Activated T-helper 9 cell treated with anti-CD3 and anti-CD28 coated beads, Interleukin-2, amount 50 U/mL, for 16 hours (primary cell): ENCODE measurements at places on chromosomes 1 and 21.

- DNase-seq = no peak
Observed at GRCh38 chr1:14350197-14350596, 248.3 kb upstream of the KAZN start.

DNA sequence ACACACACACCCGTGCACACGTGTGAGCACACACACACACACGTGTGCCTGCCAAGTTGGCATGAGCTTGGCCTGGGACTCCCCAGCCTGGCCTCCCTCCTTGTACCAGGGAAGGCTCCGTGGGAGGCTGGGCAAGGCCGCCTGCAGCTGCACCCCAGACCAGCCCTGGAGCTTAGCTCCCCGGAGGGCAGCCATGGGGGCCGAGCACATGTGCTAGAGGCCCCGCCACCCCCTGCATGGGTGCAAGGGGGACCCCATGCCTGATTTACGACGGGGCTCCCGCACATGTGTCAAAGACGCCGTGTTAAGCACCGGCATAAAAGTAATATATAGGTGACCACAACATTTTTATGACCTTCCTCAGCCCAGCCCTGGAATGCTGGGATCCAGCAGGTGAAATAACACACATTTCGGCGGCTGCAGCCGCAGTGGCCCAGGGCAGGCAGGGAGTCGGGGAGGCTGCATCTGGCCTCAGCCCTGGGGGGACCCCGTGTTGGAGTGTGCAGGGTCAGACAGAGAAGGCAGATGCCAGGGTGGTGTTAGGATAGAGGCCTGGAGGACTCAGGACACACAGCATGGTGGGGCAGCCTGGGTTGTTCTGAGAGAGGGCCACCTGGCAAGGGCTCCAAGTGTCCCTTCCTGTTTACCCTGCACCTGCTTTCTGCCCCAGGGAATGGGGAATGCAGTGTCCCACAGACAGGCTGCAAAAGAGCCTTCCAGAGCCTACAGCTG lies 56.3 kb downstream of the WNT9A start:
- no peak for DNase-seq

DNA sequence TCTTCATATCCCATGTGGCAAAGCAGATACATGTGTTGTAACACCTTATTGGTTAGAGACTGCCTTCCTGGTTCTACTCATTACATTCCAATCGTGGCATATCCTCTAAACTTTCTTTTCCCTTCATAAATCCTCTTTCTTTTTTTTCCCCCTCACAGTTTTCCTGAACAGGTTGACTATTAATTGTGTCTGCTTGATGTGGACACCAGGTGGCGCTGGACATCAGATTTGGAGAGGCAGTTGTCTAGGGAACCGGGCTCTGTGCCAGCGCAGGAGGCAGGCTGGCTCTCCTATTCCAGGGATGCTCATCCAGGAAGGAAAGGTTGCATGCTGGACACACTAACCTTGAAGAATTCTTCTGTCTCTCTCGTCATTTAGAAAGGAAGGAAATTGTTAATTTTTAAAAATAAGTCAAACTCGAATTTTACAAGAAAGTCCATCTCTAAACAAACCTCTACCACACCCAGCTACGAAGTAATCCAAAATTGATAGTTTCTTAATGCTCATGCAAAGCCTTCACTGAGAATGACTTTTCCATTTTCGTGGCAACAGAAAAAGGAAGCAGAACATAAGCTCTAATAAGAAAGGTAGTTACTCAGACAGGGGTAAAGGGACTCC lies 59.4 kb upstream of the ASB17 start:
- DNase-seq = peak; percentile 26

GRCh38 chr1:23330846-23331245 lies 13.2 kb downstream of the HNRNPR start:
- no peak for DNase-seq

DNA sequence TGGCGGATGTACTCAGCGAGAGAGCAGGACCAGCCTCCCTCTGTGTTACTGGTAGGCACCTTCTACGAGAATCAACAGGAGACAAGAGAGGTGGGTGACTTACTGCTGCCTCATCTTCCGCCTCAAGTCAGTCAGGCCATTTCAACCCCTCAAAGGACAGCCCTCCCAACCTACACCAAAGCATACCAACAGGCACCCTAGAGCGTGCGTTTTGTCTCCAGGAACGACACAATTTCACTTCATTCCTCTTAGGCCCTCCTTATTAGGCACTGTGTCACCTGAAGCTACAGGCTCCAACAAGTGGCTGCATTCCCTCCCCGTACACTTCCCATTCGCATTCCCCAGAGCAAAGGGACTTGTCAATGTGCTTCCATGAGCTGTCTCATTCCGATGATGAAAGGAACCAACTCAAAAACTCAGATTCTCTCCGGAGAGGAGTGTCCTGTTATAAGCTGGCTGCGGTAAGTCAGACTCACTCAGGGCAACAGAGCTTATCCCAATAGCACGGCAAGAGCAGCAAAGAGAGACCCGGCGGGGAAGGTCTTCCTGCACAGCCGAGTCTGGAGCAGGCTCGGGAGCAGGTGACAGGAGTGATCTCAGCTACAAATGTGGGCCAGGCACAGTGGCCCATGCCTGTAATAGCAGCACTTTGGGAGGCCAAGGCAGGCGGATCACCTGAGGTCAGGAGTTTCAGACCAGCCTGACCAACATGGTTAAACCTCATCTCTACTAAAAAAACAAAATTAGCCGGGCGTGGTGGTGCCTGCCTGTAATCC lies 120.6 kb upstream of the IFFO2 start:
- no peak for DNase-seq

GRCh38 chr1:154948079-154948478 lies 7.8 kb downstream of the PBXIP1 start:
- no peak for DNase-seq

GRCh38 chr1:216456682-216457081 lies 33.4 kb upstream of the USH2A start:
- DNase-seq = no peak

- no peak for DNase-seq
Observed at GRCh38 chr1:210482945-210483617, 154.4 kb downstream of the HHAT start.

- DNase-seq = no peak
Observed at GRCh38 chr1:59279645-59280044, 17.2 kb upstream of the FGGY start.

DNA sequence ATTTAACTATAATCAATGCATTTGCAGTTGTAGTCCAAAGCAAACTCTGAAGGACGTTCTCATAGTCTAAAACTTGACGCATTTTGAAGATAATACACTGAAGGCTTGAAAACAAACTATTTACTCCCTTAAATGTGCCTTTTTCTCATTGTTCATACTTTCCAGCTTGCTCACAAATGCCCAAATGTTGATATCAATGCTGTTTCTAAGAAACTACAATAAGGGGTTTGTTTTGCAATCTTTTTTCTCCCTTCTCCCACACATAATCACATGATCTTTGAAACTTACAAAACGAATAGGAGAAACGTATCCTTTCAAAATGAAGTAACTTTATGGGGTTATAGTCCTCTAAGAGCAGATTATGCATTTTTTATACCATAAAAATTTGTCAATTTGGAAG lies 508.7 kb downstream of the DPYD start:
- DNase-seq = no peak

DNA sequence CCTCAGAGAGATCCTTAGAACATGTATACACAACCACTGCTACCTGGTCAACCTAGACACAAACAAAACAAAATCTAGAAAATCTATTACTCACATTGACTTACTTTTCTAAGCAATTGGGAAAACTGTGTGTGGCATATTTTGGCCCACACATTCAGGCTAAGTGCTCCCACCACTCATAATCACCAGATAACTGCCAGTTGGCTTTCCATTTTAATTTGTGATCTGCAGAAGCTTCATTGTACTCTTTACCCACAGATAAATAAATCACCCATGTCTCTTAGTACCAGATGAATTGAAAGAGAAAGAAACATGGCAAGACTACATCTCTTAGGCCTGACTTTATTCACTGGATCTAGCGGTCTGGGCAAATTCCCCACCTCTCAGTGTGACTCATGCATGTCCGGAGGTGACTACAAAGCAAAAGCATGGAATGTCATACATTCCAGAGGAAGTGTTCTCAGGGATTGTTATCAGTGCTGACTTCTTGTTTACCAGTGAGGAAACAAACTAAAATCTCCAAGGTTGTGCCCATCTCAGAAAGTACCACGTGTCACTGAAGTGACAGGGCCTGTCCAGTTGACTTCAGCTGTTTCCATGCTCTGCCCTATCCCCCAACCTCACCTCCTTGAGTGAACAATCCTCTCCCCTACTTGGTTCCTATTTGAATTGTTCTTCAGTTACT lies 52.4 kb upstream of the BCL10 start:
- DNase-seq = no peak

- DNase-seq = no peak
Observed at GRCh38 chr21:43940329-43941050, 71.6 kb upstream of the TRAPPC10 start.

DNA sequence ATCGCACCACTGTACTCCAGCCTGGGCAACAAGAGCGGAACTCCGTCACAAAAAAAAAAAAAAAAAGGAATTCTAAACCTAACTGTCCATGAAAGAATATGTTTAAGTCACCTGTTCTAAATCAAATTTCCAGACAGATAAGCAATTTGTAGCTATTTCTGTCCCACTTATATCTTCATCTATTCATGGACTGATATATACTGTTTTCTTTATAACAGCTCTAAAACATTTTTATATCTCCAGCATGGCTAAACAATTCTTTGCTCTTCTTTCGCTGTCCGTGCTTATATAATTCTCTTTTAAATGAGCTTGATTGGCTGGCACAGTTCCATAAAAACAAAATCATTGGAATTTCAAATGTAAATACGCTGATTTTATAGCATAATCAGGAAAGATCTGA lies 30.5 kb downstream of the BRWD1 start:
- DNase-seq = no peak

- no peak for DNase-seq
Observed at GRCh38 chr1:6483017-6483760, 8.3 kb downstream of the PLEKHG5 start.

GRCh38 chr1:240394353-240394752 lies 217.6 kb downstream of the GREM2 start:
- DNase-seq = no peak

DNA sequence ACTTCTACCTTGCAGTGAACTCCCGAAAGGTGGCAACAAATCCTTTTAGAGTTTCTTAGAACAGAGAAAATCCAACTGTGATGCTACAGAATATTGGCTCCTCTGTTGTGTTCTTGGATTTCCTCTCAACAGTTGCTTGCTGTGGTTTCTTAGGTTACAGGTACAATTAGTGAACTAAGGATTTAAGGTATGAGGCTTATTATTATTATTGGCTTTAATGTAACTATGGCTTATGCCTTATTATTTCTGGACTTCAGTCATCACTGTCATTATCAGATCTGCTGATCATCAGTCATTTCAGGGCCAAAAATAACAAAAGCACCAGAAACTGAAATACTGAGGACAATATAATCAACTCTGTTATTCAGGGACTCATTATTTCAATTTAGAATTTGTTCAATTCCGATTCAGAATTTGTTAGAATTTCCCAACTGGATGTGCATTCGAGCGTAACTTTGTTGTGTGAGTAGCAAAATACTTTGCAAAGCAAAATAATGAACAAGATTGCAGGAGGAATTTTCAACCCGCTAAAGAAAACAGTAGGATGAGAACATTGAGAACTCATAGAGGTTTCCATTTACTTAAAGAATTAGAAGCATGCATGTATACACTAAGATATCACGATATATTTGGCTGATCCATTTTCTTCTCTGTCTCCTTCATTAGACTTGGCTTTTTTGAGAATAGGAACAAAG lies 65.5 kb upstream of the AK4 start:
- no peak for DNase-seq

- no peak for DNase-seq
Observed at GRCh38 chr1:35180776-35181374, 12.1 kb downstream of the SFPQ start.

DNA sequence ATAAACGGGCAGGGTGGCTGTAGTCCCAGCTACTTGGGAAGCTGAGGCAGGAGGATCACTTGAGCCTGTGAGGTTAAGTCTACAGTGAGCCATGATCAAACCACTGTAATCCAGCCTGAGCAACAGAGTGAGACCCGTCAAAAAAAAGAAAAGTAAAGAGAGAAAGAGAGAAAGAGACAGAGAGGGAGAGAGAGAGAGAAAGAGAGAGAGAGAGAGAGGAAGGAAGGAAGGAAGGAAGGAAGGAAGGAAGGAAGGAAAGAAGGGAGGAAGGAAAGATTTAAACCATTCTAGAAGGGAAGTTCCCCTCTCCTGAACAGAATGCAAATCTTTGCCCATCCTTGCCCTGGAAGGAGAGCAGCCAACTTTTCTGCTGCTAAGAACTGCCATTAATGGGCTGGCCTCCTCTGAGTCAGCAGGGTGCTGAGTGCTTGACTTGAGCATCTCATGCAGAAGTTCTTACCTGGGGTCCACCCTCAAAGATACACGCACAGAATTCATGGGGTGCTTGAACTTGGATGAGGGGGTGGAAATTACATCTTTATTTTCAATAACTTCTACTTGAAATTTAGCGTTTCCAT lies 24.5 kb upstream of the TARDBP start:
- no peak for DNase-seq

GRCh38 chr1:151196292-151196800 lies 2.0 kb upstream of the PIP5K1A start:
- DNase-seq = no peak

- no peak for DNase-seq
Observed at GRCh38 chr1:24566236-24566867, 10.5 kb downstream of the NCMAP start.

- no peak for DNase-seq
Observed at GRCh38 chr1:2324553-2325366, 66.6 kb downstream of the MORN1 start.

DNA sequence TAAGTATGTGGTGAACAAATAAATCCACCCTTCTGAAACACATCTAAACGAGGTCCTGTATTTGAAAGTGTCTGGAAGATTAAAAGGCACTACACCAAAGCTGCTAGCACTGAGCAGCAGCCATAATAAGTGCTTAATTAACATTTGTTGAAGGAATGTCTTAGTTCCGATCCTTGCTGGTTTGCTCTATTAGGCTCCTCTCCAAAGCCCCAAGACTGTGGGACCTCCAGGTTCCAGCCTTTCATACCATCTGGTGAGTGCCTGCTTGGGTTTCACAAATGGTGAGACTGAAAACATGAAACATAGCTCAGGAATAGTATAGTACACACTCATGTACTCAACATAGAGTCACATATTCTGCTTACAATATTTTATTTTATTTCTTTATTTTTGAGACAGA lies 640 bp upstream of the CYP2J2 start:
- no peak for DNase-seq

DNA sequence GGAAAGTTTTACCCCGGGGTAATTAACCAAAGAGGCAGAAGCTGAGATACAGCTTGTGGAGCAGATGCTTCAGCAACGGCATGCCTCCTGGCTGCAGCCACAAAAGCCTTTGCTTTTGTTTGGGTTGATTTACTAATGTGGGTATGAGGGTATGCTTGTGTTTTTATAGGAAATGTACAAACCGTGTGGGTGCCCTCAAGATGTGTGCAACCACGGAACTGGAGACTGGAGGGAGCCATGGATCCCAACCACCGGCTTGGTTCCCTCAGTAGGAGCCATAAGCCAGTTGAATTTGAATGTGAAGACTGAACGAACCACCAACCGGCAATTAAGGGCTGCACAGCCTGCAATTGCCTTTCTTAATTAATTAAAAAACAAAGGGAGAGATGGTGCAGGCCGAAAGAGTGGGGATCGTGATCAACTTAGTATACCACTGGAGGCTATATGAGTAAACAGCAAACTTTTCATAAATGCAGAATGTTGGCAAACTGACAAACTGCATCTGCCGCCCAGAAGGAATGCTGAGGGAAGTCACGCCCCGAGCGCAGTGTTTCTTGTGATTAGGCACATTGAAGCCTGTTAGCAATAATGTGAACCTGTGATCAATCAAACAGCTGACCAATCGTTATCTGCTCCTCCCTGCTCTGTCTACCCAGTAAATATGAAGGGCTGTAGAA lies 104.1 kb downstream of the DISP1 start:
- no peak for DNase-seq
